NCI-H82 (cell line): ENCODE measurements at places on chromosomes 1 and 21.

DNA sequence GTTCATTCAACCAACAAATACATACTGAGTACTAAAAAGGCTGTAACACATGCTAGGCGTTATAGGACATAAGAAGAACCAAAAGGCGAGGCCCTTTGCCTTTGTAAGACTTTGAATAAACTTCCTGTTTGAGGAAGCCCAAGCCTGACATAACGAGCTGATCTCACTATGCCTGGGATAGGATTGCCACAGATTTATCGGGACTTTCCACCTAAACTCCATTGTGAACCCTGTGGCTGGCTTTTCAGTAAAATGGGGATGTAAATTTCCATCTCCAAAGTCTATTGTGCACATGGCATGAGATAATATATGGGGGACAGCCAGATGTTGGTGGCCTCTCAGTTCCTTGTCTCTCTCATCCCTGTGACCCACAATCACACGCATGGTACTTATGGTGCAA lies 41.9 kb downstream of the LMO4 start:
- peak; percentile 26 for DNase-seq

DNA sequence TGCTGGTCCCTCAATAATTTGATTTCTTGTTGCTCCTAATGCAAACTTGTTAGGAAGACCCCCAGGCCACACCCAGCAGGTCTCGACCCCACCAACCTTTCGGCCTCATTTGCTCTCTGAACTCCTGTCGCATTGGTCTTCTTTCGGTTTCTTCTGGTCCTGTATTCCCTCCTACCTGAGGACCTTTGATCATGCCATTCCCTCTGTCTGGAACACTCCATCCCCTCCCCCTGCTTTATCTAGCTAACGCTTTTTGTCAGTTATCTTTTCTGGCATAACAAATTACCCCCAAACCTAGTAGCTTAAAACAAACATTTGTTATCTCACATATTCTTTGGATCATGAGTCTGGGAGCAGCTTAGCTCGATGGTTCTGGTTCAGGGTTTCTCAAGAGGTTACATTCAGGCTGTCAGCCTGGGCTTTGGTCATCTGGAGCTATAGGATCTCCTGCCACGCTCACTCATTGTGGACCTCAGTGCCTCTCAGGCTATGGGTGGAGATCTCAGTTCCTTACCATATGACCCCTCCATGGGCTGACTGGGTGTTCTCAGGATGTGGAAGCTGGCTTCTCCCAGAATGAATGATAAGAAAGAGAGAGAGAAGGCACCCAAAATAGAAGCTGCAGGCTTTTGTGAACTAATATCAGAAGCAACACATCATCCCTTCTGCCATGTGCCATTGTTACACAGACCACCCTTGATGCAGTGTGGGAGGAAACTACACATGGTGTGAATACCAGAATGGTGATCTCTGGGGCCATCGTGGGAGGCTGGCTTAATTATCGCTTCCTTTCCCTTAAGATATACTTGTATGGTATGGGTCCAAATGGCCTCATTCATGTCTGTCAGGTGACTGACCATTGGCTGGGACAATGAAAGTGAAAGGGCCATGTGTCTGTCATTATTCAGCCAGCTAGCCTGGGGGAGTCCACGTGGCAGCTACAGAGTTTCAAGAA lies 29.1 kb upstream of the BCAR3 start:
- no peak for DNase-seq

- DNase-seq, result no peak
Measured at GRCh38 chr1:58358346-58358745, 188.2 kb downstream of the OMA1 start.

GRCh38 chr1:59484096-59484495 lies 187.2 kb downstream of the FGGY start:
- DNase-seq, result no peak

DNA sequence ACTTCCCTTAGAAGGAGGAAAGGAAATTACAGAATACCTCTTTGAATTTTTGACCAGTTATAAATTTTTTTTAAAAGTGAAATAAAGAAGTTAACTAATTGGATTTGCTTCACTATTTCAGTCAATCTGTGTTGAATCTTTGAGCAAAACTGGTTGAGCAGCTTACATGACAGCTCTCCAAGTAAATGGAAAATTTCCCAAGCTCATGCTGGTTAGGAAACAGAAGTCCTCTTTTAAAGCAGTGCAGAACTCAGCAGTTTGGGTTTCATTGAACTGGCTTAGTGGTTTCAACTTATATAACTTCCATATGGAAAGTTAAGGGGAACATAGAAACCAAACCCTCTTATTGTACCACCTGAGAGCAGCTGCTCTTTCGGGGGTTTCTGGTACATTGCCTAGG lies 250.5 kb downstream of the PDE4B start:
- no peak for DNase-seq

DNA sequence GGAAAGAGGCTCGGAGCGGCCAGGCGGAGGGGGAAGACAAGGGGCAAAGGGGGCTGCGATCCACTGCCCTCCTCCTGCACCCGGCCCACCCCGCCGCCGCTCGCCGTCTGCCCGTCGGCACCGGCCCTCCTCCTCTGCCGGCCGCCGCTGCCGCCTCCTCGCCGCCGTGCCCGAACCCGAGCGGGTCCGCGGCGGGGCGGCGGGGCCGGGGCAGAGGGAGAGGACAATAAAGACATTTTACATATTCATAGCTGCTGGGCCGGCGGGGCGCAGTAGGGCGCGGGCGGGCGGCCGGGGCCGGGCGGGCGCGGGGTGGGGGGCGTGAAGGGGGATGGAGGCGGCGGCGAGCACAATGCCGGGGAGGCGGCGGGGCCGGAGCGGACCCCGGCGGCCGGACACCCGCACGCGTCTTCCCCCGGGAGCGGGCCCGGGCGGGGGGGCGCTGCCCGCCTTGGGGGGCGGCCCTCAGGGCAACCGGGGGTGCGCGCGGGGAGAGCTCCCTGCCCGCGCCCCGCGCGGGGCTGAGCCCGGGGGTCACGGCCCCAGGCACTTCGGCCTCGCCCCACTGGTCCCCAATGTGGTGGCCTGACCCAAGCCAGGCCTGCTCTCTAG lies 546 bp downstream of the POU2F1 start:
- no peak for DNase-seq

DNA sequence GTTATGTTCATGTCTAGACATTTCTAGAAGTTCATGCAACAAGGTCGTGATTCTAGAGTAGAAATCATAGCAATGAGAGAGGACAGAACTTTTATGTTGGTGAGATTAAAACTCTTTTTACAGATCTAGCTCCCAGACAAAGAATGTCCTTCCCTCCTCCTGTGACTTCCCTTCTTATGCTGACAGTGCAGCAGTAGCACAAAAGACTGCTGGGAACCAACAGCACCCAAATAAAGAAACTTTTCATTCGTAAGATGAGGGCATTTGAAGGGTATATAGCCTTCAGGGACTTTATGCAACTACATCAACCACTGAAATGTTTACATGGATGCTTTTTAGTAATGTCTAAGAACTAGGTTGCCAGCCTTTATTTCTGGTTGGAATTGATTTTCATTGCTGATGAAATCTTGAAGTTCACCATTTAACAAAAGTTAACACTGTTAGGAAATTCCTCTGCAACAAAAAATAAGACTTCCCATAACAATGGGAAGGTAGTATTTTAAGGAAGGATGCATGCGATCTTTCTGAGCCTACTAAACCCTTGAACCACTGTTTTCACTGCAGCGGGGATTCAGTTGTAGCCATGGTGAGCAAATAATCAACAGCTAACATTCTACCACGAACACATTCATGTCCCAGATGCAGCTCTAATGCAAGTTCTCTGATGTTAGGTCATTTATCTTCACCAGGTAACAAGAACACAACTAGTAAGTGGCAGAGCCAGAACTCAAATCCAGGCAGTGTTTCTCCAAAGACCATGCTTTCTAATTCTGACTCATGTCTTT lies 672.8 kb downstream of the PTPRC start:
- no peak for DNase-seq

DNA sequence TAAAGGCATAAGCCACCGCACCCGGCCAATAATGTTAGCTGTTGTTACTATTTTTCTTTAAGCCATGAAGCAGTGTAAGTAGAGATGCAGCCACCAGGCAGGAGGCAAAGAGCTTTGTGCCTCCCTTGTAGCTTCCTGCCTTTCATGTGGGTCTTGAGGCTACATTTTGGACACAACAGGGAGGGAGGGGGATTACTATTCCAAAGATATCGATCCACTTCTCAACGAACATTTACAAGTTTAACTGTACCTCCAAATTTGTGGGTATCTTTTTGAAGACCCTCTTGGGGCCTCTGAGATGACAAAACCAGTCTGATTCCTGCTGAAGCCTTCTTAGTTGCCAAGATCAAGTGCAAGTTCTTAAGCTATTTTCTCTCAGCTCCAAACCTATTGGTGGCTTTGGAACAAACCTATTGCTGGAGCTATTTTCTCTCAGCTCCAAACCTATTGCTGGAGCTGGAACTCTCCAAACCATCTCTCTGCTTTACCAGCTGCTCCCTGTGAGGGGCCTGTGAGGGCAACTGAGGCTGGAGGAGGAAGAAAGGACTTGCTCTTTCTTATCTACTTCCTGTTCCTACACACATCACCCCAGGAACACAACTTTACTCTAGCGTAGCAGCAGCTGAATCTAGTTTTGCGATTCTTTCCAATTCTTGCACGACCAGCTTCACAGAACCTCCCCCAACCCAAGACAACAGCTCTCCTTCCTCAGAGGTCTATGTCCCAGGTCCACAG lies 16.1 kb upstream of the RCAN3 start:
- no peak for DNase-seq

DNA sequence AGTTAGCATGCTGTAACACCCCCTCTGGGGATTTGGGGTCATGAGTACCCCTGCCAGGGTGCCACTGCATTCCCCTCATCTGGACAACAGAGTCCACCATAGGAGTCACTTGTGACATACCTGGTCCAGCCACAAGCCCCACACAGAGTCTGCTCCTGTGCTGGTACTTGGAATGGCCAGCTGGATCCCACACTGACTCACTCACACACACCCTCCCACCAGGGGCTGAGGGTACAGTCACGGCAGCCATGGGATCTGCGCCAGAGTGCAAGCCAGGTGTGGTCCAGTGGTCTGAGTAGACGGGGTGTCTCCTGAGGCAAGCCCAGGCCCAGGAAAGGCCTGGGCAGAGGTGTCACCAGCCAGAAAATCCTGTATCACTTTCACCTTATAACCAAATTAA lies 67.7 kb downstream of the MRPL39 start:
- DNase-seq, result no peak

GRCh38 chr1:67555461-67556296 lies 125.5 kb upstream of the SERBP1 start:
- no peak for DNase-seq

GRCh38 chr1:194342484-194343262 lies 1156.3 kb upstream of the B3GALT2 start:
- DNase-seq, result peak; percentile 21

GRCh38 chr1:196887515-196888239 lies at the start of gene CFHR4:
Gene CFHR4, plus strand, starts transcription at chr1:196888052. Its CDS starts 99 bp downstream, at chr1:196888151.
- DNase-seq, result no peak

DNA sequence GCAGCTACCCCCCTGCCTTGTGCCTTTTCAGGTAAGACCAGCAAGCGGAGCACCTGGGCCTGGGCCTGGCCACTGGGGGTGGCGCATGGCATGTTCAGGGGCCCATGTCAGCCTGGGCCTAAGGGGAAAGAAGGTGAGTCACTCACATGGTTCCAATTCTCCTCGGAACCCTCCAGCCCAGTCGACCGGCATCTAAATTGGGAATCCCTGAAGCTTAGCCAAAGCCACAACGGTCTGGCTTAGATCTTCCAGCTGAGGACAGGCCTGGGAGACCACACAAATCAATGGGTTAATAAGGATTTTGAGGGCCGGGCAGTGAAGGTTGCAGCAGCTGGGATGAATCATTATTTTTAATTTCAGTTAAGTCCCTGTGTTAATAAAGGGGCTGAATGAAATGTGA lies 145.1 kb upstream of the SMYD2 start:
- no peak for DNase-seq

- no peak for DNase-seq
Measured at GRCh38 chr1:87017998-87018672, 103.7 kb downstream of the HS2ST1 start.

DNA sequence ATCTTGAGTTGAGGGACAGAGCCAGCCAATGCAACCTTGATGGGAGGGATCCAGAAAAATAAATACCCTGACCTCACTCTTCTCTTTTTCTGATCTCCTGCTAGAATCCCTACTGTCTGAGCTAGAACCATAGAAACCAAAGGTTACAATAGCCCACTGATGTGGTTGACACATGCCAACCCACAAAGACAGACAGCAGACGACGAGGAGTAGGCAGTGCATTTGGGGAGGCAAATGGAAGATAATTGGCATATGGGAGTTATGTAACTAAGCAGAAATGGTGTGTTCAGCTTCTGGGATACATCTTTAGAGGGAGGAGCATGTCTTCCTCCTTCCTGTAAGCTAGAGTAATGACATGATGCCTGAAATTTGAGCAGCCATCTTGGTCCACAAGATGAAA lies 171.7 kb upstream of the FGGY start:
- no peak for DNase-seq

DNA sequence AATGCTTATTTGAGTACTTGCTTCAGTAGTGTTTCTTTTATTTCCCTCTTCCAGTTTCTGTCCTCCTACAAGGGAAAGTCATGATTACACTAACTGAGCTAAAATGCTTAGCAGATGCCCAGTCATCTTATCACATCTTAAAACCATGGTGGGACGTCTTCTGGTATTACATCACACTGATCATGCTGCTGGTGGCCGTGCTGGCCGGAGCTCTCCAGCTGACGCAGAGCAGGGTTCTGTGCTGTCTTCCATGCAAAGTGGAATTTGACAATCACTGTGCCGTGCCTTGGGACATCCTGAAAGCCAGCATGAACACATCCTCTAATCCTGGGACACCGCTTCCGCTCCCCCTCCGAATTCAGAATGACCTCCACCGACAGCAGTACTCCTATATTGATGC lies 50.3 kb upstream of the LRRC8C start:
- no peak for DNase-seq

GRCh38 chr1:240074908-240075307 lies 16.8 kb upstream of the FMN2 start:
- no peak for DNase-seq

- no peak for DNase-seq
Measured at GRCh38 chr1:31702836-31703404, 897 bp downstream of the COL16A1 start.

- DNase-seq, result no peak
Measured at GRCh38 chr1:175443332-175443731, 250.8 kb upstream of the KIAA0040 start.

DNA sequence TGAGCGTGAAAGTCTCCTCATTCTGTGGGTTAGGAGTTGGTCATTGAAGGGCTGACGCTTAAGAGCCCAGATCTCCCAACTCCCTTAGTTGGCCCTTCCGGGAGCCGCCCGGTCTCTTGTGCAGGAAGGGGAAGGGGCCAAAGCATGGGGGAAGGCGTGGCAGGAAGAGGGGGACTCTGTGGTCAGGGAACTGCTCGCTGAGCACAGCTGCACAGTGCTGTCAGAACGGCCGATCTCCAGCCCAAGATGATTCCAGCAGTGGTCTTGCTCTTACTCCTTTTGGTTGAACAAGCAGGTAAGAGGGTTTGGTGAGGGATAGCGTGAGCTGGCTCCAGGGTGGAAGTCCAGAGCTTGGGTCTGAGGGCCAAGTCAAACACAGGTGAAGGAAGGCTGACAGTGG lies at the start of gene FCER1G:
Gene FCER1G, plus strand, starts transcription at position 220 of the 400 bp plus-strand sequence. Its CDS starts 27 bp downstream, at position 247.
- no peak for DNase-seq

DNA sequence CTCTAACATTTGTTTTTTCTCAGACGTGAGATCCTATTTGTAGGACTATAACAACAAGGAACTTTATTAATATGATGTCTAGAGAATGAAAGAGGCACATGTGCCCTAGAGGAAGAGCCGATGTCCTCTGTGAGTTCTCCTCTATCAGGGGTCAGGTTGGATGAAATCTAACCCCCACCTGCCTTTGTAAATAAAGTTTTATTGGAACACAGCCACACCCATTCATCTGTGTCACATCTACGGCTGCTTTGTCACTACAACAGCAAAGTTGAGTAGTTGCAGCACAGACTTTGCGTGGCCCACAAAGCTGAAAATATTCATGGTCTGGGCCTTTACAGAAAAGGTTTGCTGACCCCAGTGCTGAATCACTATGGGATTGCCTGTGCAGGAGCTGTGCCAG lies 571 bp upstream of the CAPN9 start:
- no peak for DNase-seq
